Tibial nerve (tissue), 4 donors: ENCODE measurements at places on chromosomes 7 and 10. TPM values are rescaled to one million over a fixed set of nuclear protein-coding genes. Genes with fewer than 3 reads are reported as not detected.

ERVW-1 gene
- not detected for total RNA-seq

PTN gene
- total RNA-seq: 5.0 TPM

KEL gene
- total RNA-seq: 0.60 TPM

MCU gene
- total RNA-seq: 6.7 TPM

OR2A1 gene
- total RNA-seq: not detected

DNA sequence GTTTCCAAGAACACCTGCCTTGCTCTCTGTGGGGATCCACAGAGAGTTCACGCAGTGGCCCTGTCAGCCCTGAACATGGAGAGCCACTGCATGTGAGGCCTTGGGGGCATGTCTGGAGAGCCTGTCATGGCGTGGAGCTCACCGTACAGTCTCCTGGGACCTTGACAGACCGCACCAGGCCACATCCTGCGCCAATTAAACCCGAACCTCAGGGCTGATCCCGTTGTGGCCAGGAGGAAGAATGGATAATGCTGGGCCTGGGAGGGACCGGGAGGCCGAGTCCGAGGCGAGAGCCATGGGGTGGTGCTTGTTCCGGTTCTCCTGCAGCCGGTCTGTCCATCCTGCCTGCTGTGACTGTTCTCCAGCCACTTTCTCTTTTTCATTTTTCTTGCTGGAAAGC is 68.7 kb downstream of the DNAJB6 start:
- no peak for DNase-seq

- no peak for DNase-seq
These were observed 66.1 kb upstream of the RNF148 start for GRCh38 chr7:122768827-122769226.

GRCh38 chr10:119191881-119192280 is 13.3 kb upstream of the PRDX3 start:
- DNase-seq: no peak

DNA sequence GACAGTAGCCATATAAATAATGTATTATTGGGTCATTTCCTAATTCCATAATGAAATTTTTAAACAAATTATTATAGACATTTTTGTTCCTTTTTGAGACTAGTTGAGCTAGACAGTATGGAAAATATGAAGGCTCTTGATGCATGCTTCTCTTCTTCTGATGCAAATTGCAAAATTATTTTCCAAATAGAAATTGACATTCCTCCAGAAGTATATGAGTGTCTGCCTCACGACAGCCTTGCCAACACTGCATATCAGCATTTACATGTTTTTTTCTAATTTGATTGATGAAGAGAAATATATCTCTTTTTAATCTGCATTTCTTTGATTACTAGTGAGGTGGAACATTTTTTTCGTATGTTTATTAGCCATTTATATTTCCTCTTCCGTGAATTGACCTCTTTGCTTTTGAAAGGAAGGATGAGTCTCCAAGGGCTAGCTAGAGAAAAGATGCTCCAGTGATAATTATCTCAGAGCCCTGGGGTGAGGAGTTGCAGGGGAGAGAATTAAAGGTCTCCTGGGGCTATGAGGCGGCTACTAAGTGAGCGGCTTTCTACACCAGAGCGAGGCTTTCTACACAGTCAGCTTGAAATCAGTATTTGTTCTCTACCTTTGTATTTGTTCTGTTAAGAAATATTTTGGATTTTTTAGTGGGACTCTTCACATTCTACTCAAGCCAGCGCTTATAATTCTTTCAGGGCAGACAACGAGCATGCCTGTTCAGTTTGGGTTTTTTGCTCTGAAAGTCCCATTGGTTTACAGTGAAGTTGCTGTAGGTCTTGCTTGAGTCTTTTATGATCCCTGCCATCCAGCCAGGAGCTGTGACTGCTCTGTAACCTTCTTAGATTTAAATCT is 712.2 kb upstream of the GALNT17 start:
- no peak for DNase-seq

DNA sequence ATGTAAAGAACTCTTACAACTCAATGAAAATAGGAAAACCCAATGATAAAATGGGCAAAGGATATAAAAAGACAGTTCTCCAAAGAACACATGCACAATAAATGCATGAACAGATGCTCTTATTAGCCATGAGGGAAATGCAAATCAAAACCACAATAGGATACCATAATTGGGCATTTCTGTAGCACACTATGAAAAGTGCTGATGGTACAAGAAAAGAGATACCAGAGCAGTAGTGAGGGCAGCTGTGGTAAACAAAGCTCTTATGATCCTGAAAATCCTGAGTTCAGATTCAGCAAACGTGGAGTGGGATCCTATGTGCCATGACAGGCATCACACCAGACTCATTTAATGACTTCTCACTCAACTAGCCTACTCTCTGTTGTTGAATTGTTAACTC is 96.7 kb upstream of the SLC25A13 start:
- no peak for DNase-seq

DNA sequence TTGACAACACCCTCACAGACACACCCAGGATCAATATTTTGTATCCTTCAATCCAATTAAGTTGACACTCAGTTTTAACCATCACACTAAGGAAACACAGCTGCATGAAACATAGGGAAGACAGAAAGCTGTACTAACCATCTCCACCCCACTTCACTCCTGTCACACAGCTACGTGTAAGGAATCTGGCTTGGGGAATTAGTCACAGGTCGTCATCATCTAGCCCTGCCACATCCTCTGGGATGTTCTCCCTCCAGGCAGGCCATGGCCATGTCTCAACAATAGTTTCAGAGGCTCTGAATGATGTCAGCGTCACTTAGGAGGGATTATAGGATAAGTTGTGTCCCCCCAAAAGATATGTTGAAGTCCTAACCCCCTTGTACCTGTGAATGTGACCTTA is 10.8 kb upstream of the SEMA3C start:
- DNase-seq: no peak

- DNase-seq: peak; percentile 82
These were observed 120.9 kb downstream of the C10orf105 start for GRCh38 chr10:71598621-71599055.

GRCh38 chr10:57692255-57692980 is 575.3 kb downstream of the IPMK start:
- DNase-seq: no peak

- DNase-seq: no peak
These were observed 134.5 kb downstream of the PPP1R3A start for GRCh38 chr7:113784316-113784715.

- no peak for DNase-seq
These were observed 10.1 kb upstream of the KCNMA1 start for GRCh38 chr10:77647543-77648293.
